Kidney glomerular epithelial cell (primary cell): ENCODE measurements at places on chromosomes 4 and X.

GRCh38 chr4:104330125-104330905 lies 164.4 kb downstream of the CXXC4 start:
- no peak for DNase-seq

DNA sequence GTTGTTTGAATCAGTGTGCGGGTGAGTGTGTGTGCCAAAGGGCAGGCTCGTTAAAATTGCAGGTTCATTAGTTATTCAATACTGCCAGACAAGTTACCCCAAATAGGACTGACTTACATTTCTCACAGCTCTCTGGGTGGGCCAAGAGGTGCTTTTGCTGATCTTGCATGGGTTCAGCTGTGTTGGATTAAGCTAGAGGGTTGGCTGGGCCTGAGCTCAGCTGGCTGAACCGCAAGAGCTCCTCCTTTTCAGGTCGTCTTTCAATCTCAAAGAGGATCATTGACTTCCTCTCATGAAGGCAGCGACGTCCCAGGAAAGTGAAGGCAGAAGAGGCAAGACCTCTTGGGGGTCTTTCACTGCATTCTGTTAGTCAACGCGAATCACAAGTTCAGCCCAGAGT lies 343.3 kb upstream of the FRG1 start:
- DNase-seq: no peak

DNA sequence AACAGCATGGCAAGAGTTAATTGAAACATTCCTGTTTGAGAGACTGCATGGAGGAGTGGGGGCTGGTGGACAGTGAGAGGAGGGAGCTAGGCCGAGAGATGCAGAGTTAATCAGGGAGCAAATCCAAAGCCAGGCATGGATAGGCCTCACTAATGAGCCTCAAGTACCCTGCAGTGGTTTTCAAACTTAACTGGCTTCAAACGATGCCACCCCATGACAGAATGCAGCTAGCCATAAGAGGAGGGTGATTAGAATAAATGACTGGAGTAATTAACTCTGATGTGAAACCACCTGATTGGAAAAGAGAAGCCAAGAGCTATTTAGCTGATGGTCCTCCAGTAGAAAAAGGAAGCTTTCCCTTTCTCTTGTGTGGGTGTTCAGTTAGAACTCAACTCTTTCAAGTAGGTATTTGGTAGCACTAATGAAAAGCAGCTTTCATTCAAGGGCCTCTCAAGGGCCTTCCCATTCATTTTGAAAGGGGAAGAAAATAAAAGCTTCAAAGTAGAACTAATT lies 215.4 kb upstream of the MAB21L2 start:
- DNase-seq: no peak

GRCh38 chrX:99613041-99613440 lies 797.0 kb downstream of the PCDH19 start:
- no peak for DNase-seq

DNA sequence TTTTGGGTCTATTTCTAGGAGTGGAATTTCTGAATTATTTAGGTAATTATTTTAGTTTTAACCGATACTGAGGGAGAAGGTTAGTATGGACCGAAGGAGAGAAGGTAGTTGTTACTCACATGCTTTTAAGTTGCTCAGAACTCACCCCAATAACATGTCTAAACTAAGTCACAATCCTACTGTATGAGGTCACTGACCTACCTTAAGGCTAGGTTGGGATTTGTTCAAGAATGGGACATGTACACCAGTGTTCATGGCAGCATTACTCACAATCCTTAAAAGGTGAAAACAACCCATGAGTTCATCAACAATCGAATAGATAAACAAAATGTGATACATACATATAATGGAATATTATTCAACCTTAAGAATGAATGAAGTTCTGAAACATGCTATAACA lies 90.5 kb downstream of the MSN start:
- no peak for DNase-seq

GRCh38 chr4:24026596-24026995 lies 136.7 kb upstream of the PPARGC1A start:
- no peak for DNase-seq

- DNase-seq: no peak
Observed at GRCh38 chrX:129979207-129979920, 3.1 kb upstream of the BCORL1 start.

DNA sequence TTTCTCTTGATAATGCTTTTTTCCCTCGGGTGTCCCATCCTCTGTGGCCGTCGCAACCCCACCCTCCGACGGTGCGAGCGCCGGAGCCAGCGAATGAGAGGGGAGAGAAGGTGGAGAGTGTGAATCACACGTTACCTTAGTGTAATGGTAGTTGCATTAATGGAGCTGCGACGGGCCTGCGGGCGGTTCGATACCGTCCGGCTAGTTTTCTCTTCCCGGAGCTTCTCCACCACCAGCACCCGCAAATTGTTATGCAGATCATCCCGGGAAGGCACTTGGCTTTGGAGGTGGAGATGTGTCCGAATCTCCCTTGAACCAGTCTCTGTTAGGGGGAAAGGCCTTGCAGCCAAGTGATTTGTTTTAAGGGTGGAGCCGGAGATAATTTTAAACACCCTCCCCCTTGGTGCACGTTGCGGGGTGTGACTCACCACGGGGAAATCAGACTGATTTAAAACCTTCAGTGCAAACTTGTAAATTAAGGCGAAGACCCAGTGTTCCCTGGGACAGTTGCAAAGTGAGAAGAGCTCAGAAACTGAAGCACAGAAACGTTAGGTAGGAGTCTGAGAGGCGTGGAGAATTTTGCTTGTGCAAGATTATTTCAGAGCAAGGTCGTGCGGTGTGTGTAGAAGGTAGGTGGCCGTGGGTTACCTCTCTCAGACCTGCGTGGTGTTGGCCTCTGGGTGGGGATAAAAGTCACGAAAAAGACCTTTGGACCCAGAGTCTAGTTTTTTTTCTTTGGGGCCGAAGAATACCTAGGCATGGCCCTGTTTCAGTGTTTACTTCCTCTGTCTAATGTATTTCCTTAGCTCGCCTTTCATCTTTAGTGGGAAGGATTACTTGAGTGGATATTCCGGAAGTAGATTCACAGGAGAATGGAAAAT lies 1.3 kb downstream of the AFF1 start:
- DNase-seq: peak; percentile 92

DNA sequence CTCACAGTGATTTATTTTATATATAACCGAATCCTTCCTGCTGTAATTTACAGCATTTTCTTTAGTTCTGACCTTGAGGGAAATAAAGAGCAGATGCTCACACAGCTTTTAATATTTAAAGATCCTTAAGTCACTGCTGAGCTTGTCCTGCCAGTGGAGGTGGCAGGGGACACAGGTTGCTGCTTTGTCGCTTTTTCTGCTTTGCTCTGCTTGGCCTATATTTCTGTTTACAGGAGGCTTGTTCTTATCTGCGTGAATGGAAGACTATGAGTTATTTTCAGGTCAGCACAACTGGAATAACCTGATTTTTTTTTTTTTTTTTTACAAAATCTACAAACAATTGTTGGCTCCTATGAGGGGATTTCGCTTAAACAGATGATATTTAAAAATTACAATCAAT lies 2.3 kb downstream of the TXK start:
- DNase-seq: no peak

- DNase-seq: no peak
Observed at GRCh38 chr4:152968806-152969394, 32.8 kb downstream of the FHDC1 start.

GRCh38 chrX:119151051-119151380 lies 23.4 kb upstream of the KIAA1210 start:
- DNase-seq: no peak

DNA sequence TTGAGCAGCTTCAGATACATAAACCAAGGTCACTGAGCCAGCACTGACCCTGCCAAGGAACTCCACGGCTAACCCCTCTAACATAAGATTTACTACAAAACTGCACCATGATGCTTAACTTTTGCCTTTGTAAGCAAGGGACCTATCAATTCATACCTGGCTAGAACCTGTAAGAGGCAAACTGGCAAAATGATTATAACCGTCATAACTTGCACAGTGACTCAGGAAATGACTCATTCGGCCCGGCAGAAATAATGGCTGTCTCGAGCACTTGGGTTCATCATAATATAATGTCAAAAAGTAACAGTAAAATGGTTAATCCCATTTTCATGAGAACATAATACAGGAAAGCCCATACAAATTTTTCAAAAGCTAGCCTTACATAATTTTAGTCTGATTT lies 17.2 kb downstream of the RASGEF1B start:
- no peak for DNase-seq

- DNase-seq: no peak
Observed at GRCh38 chrX:100658941-100659381, 15.0 kb downstream of the SRPX2 start.

DNA sequence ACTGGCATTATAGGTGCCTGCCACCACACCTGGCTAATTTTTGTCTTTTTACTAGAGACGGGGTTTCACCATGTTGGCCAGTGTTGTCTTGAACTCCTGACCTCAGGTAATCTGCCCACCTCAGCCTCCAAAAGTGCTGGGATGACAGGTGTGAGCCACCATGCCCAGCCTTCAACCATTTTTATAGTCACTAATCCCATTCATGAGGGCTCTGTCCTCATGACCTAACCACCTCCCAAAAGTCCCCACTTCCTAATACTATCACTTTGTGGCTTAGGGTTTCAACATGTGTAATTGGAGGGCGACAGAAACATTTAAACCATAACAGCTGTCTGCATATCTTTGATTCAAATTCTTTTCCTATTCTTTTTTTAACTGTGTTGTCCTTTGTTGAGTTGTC lies 229.6 kb upstream of the AGA start:
- no peak for DNase-seq

DNA sequence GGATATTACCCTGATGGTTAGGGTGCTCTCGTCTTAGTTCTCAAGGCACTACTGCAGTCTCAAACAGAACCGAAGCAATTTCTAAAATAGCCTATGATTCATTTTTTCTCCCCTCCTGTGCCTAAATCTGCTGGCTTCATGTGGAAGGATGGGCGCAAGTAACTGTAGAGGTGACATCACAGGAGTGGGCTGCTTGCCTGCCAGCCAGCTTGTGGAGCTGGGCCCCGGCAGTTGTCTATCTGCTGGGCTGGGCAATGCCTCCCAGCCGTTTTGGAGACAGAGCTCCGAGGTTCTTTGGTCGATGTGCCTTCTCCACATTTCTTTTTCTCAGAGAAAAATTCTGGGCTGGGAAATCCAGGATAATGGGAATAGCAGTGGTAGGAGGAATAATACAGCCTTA lies 34.3 kb upstream of the CITED1 start:
- no peak for DNase-seq

DNA sequence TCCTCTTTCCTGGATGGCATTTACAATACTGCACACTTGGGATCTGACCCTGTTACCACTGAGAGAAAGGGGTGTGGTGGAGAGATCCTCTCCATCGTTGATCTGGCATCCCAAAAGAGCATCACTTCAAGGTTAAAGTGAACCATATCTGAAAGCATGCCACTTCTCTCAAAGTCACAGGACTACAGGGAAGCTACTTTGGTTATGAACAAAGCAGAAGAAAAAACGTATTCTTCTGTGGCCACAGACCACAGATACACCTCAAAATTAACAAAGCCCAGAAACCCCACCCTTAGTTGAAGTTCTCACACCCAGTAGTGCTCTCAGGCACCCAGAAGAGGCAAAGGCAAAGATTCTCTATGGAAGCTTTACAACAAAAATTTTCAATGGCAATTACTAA lies 108.3 kb downstream of the JADE1 start:
- no peak for DNase-seq

DNA sequence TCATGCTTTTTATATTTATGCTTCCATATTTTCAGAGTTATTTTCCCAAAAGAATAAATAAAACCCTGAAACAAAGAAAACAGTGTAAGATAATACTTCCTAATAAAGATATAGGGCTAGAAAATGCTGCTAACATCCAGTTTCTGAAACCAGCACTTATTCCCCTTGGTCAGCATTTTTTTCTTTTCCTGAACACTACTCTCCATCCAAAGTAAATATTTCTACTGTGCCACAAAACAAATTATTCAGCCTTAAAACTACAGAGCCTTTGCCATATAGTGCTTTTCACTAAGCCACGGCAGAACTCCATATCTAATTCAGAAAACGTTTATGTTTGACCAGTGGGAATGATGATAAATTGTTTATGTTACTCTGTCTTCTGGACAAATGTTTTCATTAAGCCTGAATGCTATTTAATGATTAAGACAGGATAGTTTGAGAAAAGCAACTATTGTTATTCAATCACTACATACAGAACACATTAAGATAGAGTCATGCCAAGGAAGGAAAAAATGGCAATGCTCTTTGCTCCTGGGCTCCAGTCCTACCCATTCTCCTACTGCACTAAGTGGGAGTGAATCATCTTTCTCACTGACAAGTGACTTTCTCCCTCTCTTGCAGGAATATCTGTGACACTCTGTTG lies 723.9 kb downstream of the FAT4 start:
- DNase-seq: no peak

DNA sequence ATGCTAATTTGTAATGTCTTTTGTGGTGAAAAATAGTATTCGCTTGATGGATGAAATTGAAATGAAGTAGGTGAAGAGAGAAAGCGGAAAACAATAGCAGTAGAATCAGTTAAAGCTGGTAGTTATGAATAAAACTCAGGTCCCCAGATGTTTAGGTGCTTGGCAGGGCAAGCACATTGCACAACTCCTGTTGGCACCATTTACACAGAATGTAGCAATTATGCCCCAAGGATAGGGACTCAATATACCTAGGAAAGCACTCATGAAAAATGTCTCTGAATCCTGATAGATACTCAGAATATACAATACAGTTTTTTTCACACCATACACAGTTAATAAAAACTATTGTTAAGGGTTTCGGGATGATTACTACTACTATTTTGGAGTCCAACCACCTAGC lies 26.5 kb upstream of the GRIA3 start:
- no peak for DNase-seq

- no peak for DNase-seq
Observed at GRCh38 chr4:102736636-102737549, 23.9 kb downstream of the MANBA start.

DNA sequence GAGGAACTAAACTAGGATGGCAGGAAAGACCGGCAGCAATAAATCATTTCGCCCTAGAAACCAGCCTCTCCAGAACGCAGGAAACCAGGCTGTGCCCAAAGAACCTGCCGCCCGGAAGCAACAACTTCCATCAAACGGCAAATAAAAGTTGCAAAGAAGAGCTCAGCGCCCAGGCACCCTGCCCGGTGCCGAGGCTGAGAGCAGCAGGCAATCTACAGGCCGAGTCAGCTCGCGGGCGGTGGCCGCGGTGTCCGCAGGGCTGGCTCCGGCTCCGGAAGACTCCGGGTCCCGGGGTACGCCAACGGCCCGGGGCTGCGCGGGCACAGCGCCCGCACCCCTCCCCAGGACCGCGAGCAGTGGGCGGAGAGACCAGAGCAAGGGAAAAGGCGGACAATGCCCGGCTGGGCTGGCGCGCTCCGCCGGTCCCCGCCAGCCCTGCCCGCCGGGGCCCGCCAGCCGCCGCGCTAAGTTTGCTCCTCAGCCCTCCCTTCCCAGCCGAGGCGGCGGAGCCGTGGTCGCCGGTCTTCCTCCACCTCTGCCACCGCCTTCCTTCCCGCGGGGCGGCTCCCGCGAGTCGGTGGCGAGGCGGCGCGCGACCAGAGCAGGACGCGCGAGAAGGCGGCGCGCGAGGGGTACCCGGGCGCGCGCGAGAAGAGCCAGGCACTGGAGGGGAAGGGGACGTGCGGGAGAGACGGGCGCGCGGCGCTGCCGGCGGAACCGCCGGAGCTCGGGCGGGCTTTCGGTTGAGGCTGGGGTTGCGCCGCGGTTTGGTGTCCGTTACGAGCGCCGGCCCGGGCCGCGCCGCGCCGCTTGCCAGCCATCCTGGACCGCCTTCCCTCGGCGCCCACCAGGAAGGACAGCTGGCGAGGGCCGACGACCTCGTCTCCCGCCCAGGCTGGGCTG lies 733 bp downstream of the FRYL start:
- peak; percentile 43 for DNase-seq

GRCh38 chrX:137562096-137562495 lies 3.8 kb upstream of the ZIC3 start:
- no peak for DNase-seq
